ENCODE measurements at places on chromosomes 13 and 19.

GRCh38 chr13:97108530-97108900, 113.6 kb upstream of the MBNL2 start:
- DNase-seq = no peak

DNA sequence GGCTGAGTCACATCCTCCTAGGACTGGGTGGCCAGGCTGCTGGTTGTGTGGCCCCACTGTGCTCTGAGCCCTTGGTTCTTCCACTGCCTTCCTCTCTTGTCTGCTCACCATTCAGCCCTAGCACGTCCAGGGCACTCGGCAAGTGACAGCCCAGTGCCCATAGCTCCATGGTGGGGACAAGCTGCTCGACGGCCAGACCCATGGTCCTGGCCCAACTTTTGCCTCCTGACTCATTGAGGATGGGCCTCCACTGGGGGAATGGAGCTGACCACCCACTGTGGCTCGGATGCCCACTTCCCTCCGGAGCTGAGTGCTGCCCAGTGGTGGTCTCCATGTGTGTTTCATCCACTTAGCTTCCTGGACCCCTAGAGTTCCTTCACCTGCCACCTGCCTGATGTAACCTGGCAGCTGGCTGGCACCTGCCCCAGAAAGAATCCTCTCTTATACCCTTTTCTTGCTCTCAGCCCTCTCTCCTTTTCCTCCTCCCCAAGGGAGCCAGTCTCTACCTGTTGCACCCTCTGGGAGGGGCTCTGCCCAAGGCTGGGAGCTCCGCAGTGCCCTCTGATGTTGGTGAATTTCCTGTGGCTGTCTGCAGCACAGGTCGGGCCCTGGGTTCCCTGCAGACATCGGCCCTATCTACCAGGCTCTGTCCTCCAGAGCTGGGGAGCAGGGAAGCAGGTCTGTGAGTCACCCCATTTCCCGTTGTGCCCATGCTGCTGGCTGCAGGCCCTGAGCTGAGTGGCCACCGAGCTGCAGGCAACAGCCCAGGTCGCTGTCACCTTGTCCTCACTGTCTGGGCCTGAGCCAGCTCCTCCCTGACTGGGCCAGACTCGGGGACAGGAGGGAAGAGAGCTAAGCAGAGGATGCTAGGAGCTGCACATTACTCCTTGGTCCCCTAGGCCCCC, 7.4 kb downstream of the CHST8 start:
- no peak for DNase-seq

DNA sequence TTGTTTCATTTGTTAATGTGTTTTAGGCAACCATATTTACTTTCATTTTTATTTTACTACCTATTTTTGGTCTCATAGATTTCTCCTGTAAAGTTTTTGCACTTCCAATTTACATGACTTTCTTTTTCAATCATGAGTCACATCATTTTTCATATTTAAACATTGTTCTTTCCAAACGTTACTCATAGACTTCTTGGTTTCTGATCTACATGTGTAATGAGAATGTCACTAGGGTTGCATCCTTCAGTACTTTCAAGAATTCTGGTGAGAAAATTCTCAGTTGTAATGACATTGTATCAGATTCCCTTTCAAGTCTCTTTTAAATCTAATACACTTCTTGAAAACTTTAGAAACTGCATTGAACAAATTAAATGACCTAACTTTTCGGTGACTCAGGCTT, 991.7 kb downstream of the EFNB2 start:
- no peak for DNase-seq

- no peak for DNase-seq
Measured at GRCh38 chr19:7468840-7469239, 20.0 kb downstream of the PEX11G start.

- no peak for DNase-seq
Measured at GRCh38 chr19:7915250-7916102, 846 bp downstream of the TGFBR3L start.

- peak; percentile 87 for DNase-seq
Measured at GRCh38 chr13:27450921-27451471, 632 bp upstream of the MTIF3 start.

Data from kidney (tissue), 22 donors.